ENCODE measurements at places on chromosomes 11 and 22. TPM values are rescaled to one million over a fixed set of nuclear protein-coding genes. Genes with fewer than 3 reads are reported as not detected.

GRCh38 chr11:44219830-44220796, 89.8 kb downstream of the ALX4 start:
- no peak for DNase-seq

GRCh38 chr11:118241764-118242098, 10.4 kb downstream of the MPZL3 start:
- DNase-seq, result no peak

GRCh38 chr11:1936781-1937615, 10.1 kb upstream of the MRPL23 start:
- DNase-seq, result peak; percentile 80

DNA sequence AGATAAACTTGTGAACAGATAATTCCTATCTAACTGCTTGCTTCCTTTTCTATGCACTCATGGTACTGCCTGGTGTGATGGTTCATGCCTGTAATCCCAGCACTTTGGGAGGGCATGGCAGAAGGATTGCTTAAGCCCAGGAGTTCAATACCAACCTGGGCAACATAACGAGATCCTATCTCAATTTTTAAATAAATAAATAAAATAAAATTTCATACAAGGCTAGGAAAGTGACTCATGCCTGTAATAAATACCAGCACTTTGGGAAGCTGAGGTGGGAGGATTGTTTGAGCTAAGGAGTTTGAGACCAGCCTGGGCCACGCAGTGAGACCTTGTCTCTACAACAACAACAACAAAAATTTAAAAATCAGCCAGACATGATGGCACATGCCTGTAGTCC, 166.6 kb downstream of the COMMD9 start:
- no peak for DNase-seq

GRCh38 chr11:86749376-86749775, 51.0 kb upstream of the PRSS23 start:
- no peak for DNase-seq

GRCh38 chr22:24186352-24186740, 5.1 kb downstream of the SUSD2 start:
- peak; percentile 76 for DNase-seq

CNIH2 gene
- total RNA-seq, result not detected

TNNT3 gene
- total RNA-seq, result 45.3 TPM

APLP2 gene
- total RNA-seq, result 350 TPM

LPXN gene
- 10.7 TPM for total RNA-seq

Data from posterior vena cava (tissue), 2 donors.